ENCODE measurements at places on chromosomes 1 and 21.

DNA sequence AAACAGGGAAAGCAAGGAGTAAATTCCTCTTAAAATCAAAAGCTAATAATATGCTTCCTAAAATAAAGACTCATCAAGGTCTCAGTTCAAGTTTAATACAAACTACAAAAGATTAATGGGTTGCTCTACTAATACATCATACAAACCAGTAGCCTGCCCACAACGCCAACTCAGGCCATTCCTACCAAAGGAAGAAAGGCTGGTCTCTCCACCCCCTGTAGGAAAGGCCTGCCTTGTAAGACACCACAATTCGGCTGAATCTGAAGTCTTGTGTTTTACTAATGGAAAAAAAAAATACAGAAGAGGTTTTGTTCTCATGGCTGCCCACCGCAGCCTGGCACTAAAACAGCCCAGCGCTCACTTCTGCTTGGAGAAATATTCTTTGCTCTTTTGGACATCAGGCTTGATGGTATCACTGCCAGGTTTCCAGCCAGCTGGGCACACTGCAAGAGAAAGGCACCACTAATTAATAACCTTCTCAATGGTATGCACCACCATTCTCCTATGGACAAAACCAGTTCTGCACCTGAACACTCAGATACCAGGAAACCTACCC lies 10.6 kb downstream of the PRDX1 start:
- DNase-seq: no peak

DNA sequence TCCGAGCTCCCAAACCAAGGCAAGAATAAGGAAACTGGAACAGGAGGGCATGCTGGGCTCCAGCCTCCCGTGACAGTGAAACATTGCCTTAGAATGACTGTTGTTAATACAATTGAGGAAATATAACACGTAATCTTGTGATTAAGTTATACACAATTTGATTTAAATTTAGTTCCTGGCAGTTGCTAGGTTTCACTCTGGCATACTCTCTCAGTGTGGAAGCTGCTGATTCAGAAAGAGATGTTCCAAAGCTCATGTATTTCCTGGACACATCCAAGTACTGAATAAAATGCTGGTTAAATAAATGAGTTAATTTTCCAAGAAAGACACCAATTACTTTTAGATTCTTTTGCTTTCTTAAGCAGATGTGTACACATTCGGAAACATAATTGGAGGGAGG lies 176.1 kb downstream of the GRIK1 start:
- DNase-seq: no peak

DNA sequence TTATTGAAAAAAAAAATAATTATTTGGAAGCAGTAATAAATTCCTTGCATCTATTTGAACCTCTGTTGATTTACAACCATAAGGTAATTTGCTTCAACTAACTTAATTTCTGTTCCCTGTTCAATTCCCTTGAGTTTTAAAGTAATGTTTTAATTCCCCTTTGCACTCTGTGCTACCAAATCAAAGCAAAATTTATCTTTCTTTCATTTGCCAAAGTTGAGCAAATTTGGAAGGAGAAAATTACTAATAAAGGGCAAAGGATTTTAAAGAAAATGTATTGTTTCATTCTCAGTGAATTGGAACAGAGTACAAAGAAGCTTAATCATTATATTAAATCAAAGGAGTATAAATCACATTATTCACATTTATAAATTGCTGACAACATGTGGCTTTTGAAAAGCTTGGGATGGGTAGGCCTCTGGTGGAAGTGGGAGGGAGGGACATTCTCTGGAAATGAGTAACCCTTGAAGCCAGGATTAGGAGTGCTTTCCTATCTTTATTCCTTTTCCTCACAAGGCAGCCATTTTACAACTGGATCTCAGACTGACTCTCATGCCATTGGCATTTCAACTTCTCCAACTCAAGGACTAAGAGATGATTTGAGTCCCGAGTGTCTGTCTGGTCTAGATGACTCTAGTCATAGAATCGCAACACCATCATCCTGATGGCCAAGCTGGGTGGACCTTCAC lies 331.6 kb upstream of the DUSP10 start:
- no peak for DNase-seq

DNA sequence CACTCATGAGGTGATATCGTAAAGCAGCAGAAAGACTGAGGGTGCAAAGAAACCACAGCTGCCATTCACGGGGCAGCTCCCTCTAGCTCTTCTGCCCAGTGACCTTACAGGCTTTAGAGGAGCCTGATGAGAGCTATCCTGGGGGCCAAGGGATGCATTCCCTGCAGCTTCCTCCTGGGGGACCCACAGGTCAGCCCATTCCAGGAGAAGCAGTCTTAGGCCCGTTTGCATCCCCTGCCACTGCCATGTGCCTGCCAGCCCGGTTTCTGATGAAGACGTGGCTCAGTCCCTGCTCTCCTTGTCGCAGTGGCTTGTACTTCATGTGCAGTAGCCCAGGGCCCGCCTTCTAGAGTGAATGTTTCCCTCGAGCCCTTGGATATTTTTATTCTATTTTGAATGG lies 22.8 kb downstream of the ATP5PO start:
- no peak for DNase-seq

DNA sequence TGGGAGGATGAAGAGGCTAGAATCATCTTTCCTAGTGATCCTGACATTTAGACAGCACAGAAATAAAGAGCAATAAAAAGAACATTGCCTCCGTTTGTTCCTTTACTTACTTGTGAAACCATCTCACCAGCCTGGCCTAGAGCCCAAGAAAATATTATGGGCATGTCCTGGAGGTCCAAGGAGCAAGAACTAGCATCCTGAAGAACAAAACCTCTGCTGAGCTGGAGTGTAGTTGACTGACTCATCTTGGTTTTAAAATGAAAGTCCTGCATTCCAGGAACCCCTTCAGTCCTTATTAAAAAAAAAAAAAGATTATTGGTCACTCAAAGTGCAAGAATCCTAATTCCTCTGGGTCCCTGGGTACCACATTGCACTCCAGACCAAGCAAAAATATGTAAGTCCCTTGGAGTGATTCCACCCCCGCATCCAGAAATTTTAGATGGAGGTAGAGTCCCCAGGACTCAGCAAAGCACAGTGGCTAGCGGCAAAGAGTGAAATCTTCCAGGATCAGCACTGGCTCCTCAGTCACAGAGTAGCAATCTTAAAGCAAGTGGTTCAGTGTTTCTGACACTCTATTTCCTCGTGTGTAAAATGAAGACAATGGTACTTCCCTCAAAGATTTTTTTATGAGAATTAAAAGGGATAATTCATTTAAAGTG lies 7.0 kb downstream of the SMCP start:
- no peak for DNase-seq

DNA sequence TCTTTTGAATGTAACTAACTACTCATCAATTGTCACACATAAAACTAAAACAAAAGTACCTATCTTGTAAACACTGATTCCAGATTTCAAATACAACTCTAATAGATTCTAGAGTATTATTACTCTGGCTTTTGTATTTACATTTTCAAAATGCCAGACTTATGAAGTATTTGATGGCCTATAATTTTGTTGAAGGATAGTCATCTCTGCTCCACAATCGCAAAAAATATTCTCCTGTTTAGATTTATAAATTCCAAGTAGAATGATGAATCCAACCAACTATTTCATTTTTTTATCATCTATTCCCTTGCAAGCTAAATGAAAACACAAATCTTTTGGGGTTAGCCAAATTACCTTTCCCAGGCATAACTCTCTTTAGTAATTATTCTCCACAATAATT lies 75.0 kb upstream of the GUCA2A start:
- no peak for DNase-seq

DNA sequence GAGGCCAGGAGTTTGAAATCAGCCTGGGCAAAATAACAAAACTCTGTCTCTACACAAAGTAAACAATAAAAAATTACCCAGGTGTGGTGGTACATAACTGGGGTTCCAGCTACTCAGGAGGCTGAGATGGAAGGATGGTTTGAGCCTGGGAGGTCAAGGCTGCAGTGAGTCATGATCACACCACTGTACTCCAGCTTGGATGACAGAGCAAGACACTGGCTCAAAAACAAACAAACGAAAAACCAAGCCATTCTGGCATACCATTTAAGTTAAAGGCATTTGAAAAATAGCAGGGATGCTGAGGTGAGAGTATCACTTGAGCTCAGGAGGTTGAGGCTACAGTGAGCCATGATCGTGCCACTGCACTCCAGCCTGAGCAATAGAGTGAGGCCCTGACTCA lies 5.3 kb upstream of the ALDH9A1 start:
- DNase-seq: no peak

GRCh38 chr1:38899560-38899959 lies 18.2 kb upstream of the GJA9 start:
- no peak for DNase-seq
